Hippocampal formation (tissue), 2 donors: ENCODE measurements at places on chromosomes 13 and 19.

- no peak for DNase-seq
These were observed 13.1 kb upstream of the WTIP start for GRCh38 chr19:34468409-34468808.

- no peak for DNase-seq
These were observed 2.1 kb upstream of the CPB2 start for GRCh38 chr13:46106839-46107371.

DNA sequence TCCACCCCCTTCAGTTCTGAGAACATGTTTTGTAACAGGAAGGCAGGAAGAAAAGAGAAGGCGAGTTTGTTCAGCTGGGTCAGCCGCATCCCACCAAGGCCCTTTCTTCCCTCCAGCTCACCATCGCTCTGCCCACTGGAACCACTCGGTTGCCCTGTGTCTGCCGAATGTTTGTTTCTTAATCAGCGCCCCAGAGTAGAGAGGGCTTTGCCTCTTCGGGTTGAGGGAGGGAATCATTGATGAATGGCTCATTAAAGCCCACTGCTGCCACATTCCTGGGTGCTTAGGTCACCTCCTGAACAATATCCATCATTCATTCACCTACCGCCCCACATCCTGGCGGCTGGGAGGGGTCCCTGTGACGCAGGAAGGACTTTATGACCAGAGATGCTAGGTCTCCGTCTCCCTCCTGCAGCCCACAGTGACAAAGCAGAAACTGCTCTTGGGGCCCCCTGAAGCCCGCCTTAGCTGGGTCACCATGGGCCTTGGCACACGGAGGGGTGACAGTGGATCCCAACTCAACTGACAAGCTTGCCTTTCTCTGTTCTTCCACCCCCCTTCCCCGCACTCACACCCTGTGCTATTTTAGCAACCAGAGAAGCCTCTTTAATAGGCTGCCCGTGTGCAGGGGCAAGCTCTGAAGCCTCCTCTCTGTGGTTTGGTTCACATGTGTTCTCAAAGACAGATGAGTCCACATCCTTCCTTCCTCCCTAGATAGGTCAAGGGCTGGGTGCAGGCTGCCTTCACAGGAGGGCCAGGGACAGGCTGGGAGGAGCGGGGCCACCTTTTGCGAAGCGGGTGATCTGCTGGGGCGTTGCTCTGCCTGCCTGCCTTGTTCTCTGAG, 46.2 kb downstream of the ACTN4 start:
- no peak for DNase-seq

- no peak for DNase-seq
These were observed 83.4 kb downstream of the UBL3 start for GRCh38 chr13:29767006-29767405.

DNA sequence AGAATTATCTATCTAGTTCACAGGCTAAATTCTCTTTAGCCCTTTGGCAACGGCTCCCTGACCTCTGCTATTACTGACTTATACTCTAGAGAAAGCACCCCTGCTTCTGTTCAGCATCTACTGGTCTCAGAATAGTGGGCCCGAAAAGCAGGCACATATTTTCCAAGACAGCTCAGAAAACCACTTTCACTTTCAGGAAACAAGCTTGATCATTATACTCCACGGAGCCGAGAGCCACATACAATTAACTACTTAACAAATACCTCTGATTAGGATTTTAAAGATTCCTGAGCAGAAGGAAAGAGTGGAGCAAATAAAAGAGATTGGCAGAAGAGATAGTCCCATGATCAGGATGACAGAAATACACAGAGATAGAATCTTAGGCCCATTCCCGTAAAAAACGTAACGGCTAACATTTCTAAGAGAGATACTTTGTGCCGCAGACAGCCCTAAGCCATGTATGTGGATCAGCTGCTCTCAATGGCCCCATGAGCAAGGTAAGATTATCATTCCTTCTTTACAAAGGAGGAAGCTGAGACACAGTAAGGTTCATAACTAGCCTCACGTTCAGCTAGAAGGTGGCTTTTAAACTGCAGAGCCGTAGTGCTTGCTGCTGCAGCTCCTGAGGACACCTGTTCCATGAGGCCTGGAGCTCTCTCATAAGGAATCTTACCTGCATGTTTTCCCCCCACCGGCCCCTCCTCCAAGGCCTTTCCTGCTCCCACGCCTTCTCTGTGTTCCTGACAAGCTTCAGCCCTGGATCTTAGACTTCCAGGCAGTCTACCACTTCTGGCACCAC, 227.2 kb downstream of the FOXO1 start:
- no peak for DNase-seq

DNA sequence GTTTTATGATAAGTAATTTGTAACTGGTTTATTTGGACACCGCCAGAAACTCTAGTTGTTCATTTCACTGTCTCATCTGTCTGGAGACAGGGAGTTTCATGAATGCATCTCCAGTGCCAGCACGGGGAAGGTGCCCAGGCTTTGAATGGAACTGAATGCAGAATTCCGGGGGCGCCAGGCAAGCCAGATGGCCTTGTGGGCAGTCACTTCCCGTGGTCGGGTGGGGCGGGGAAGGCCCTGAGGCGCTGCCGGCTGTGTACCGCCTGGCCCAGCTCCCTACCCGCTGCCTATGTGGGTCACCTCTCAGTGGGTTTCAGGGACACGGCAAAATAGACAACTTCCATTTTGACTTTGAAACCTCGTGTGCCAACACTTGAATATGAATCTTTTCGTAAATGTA, 28.8 kb upstream of the MCF2L start:
- peak; percentile 39 for DNase-seq

DNA sequence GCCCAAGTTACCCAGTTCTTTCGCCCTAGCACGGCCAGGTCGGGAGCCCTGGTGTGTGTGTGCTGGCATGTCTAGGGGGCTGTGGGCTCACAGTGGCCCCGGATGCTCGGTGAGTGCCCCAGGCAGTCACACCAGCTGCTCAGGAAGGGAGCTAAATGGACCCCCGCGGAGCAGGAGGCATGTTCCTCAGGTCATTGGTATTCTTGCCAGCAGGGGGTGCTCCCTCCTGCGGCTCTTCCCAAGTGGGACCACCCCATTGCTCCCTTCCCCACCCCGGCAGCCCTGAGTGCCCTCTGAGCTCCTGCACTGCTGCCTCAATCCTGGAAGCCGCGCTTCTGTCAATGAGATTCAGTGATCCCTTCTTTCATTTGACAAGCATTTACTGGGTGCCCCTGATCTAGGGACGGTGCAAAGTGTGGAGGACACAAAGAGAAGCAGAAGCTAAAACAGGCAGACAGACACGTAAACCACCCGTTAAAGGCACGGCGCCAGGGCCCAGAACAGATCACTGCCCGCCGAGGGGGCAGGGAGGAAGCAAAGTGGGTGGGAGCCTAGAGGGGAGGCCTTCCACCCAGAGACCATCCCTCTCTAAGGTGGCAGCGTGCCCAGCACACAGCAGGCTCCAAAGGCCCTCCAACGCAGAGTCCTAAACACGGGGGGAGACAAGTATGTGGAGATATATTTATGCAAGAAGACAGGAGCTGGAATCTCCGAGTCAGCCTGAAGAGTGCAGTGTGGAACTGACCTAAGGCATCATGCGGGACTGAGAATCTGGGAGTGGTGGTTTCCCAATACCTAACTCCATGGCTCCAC, 5.2 kb upstream of the ADPRHL1 start:
- no peak for DNase-seq

DNA sequence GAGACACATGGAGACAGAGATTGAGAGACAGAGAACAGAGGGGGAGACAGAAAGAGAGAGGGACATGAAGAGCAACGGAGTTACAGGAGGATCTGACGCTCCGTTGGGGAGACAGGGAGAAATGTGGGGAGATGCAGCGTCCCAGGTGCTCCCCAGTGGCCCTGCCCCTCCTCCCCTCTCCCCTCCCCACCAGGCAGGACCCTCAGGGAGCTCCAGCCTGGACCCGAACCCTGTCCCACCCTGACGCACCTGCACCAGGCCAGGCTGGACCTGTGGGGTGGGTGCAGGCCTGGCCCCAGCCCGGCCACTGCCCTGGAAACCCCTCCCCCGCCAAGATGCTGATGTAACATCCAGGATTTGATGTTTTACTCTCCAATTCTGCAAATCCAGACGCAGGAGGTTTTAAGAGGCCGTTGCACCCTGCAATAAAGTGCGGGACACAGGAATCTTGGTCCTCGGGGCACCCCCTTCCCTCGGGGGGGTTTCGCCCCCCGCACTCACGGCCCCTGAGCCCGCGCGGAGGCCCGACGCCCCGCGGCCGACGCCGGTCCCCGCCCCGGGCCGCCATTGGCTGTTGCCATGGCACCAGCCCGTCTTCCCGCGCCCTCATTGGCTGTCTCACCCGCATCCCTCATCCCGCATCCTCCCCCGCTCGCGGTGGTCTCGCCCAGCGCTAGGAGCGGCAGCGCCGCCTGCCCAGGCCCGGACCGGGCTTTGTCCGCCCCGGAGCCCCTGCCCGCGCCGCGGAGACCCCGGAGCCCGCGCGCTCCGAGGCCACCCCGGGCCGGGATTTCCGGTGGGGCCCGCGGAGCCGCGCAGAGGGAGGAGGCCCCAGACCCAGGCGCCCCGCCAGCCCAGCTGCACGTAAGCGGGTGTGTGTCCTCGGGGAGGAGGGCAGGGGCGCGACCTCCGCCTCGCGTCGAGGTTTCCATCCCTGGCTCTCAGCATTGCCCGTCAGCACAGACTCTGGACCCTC, at the start of gene APC2:
Gene APC2 (plus strand): TSS at position 655 of the 976 bp plus-strand sequence. CDS start 2,881 bp downstream, outside the sequence.
- peak; percentile 72 for DNase-seq

GRCh38 chr19:35938282-35939224, 2.4 kb downstream of the LRFN3 start:
- no peak for DNase-seq

- DNase-seq, result no peak
These were observed 18.5 kb upstream of the ATP11A start for GRCh38 chr13:112671359-112671758.

DNA sequence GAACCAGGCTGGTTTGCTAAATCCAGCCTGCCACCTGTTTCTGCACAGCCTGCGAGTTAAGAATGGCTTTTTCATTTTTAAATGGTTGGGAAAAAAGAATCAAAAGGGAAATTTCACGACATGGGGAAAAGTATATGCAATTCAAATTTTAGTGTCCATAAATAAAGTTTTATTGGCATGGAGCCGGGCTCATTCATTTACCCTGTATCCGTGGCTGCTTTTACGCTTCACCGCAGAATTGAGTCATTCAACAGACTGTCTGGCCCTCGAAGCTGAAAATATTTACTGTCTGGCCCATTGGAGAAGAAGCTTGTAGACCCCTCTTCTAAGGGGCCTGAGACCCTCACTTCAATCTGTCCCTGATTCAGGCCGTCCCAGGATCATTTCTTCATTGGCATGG, 26.1 kb downstream of the IER2 start:
- no peak for DNase-seq

GRCh38 chr19:2014731-2015607, 545 bp downstream of the BTBD2 start:
- no peak for DNase-seq

DNA sequence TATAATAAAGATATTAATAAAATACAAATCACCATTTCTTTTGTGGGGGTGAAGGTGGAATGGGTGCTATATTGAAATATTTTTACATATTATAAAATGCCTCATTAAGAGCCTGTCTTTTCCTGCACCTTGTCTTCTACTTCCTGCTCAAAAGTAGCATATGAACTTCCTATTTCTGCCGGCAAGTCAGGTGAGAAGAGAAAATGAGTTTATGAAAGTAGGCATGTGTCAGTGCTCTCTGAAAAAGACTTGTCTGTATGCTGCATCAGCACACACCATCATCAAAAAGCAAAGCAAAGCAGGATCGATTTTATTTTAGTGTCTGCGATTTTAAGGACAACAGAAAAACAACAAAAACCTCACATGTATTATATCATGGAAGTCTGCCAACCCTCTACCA, 114.2 kb downstream of the RAP2A start:
- no peak for DNase-seq

DNA sequence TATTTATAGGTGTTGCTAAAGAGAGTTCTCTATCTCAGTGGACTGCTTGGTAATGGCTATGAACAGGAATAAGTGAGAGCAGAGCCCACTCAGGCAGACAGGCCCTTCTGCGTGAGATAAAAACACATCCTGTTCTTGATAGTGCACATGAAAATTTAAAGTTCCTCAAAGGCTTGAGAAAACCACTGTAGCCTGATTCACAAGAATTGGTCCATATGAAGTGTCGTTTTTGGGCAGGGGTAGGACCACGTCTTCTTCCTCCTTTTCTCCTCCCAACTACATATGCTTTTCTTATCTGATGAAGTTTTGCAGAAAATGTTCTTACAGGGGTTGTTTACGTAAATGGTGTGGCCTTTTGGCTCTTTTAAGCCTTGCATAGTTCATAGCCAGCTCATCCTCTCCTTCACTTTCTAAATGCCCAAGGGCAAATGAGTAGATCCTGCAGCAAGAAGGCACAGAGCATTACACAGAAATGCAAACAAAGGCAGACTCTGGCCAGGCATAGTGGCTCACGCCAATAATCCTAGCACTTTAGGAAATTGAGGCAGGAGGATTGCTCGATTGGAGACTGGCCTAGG, 53.8 kb downstream of the RNF6 start:
- DNase-seq, result no peak

GRCh38 chr13:73809561-73809960, 324.6 kb downstream of the KLF12 start:
- DNase-seq, result no peak

- no peak for DNase-seq
These were observed 39.4 kb downstream of the CELF5 start for GRCh38 chr19:3263866-3264265.
